Endothelial cell of umbilical vein (primary cell): ENCODE measurements at places on chromosomes 1 and 21. TPM values are rescaled to one million over a fixed set of nuclear protein-coding genes. Genes with fewer than 3 reads are reported as not detected.

S1PR1 gene
- 346 and 387 TPM in 2 replicates for polyA plus RNA-seq

AMY1C gene
- polyA plus RNA-seq = not detected in 2 replicates

OLIG1 gene
- not detected in 2 replicates for polyA plus RNA-seq

CELA3A gene
- polyA plus RNA-seq = 0.35 TPM in 1 of 2 replicates, not detected in the other

TSTD1 gene
- polyA plus RNA-seq = 39.1 and 51.6 TPM in 2 replicates

CASQ1 gene
- polyA plus RNA-seq = not detected in 2 replicates

GRCh38 chr21:27695246-27695645, 728.4 kb upstream of the ADAMTS5 start:
- no peak for DNase-seq
- no peak overlapping the region for H3K4me3 ChIP-seq
- no peaks in the 10 kb centered on the region for H3K4me1 ChIP-seq
- no peaks in the 10 kb centered on the region for H3K27me3 ChIP-seq
- H3K36me3 ChIP-seq = no peaks in the 10 kb centered on the region

DNA sequence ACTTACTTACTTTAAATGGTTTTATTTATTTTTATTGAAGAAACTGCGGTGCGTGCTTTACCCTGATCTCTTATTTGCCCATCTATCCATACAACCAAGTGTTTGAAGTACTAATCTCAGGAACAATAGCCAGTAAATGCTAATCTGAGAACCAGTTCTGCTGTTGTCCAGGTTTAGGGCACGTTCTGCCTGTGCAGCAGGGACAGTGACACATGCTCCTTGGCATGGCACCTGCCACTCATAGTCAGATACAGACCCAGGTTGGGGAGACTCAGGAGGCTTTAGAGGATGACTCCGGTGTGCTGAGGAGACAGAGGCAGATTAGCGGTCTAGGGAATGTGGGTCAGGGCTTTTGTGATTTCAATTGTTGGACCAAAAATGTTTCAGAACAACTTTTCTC, 83.6 kb downstream of the NRIP1 start:
- H3K4me3 ChIP-seq = no peak overlapping the region
- no peak overlapping the region for H3K27ac ChIP-seq
- no peaks in the 10 kb centered on the region for H3K36me3 ChIP-seq
- no peaks in the 10 kb centered on the region for H3K4me1 ChIP-seq
- no peaks in the 10 kb centered on the region for H3K27me3 ChIP-seq
- DNase-seq = no peak

DNA sequence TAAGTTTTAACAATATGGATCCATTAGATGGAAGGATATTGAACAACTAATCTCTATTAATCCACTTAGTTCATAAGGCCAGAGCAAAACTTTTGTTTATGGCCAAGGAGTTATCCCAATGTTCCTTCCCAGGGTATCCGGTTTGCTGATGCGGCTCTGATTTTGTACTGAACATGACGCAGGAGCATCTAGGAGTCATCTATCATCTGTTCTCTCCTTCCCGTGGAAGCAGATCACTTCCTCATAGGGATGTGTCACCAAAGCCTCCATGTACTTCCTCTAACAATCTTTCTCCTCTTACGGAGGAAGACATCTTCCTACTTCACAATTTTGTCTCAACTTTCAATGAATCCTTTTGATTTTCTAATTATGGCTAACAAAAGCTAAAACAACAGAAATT, 206.6 kb downstream of the APP start:
- DNase-seq = peak; percentile 93
- no peaks in the 10 kb centered on the region for H3K27me3 ChIP-seq
- H3K4me1 ChIP-seq = peaks cover 76% of the 10 kb centered on the region
- peak overlapping the region; percentile 99 for H3K27ac ChIP-seq

DNA sequence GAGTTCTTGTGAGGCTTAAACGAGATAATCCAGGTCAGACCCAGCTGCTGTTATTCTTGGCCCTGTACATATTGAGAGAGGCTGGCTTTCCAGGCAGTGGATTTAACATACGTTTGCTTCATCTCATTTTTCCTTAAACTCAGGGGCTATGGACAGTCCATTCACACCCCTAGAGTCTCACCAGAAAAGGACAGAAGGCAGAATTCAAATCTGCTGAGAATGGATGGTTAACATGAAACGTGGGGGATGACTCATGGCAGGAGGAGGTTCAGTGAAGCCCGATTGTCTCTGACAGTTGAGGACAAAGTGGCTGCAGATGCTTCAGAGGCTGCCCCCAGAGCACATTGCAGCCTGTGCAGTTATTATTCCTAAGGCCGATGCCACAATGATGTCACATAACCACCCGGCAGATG, 39.5 kb downstream of the TGFB2 start:
- peaks cover 22% of the 10 kb centered on the region for H3K4me1 ChIP-seq
- H3K27ac ChIP-seq = peak overlapping the region; percentile 38
- H3K36me3 ChIP-seq = no peaks in the 10 kb centered on the region
- H3K27me3 ChIP-seq = no peaks in the 10 kb centered on the region

DNA sequence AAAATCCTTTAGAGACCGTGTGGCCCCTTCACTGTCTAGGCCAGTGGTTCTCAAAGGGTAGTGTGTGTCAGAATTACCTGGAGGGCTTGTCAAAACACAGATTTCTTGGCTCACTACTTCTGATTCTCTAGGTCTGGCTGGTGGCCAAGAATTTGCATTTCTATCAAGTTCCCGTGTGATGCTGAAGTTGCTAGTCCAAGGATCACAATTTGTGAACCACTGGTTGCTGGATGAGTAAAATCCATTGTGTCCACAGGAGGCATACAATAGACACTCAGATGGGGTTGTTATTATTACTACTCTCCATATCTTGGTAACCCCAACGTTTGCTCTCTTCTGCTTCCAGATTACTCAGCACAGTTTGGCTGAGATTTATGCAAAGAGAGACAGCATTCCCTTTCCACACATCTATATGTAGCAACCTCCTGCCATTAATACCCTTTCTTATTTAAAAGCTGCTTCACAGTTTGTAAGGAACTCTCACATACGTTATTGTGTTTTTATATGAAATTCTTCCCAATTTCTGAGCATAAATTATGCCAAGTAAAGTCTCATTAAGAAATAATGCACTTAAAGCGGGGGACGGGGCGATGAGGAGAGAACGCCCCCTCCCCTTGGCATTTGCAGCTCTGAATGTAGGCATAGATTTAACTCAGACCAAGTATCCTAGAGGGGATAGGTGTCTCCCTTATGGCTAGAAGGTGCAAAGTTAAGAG, 720 bp upstream of the TMCC2 start:
- H3K27ac ChIP-seq = no peak overlapping the region
- peaks cover 17% of the 10 kb centered on the region for H3K4me1 ChIP-seq
- no peaks in the 10 kb centered on the region for H3K36me3 ChIP-seq
- DNase-seq = peak; percentile 37
- peak overlapping the region; percentile 60 for H3K4me3 ChIP-seq

- H3K36me3 ChIP-seq = peaks cover 2% of the 10 kb centered on the region
- DNase-seq = peak; percentile 29
- H3K4me1 ChIP-seq = peaks cover 19% of the 10 kb centered on the region
- H3K27ac ChIP-seq = no peak overlapping the region
- H3K27me3 ChIP-seq = no peaks in the 10 kb centered on the region
- no peak overlapping the region for H3K4me3 ChIP-seq
These were observed 1.6 kb downstream of the GNPAT start for GRCh38 chr1:231242516-231243198.

DNA sequence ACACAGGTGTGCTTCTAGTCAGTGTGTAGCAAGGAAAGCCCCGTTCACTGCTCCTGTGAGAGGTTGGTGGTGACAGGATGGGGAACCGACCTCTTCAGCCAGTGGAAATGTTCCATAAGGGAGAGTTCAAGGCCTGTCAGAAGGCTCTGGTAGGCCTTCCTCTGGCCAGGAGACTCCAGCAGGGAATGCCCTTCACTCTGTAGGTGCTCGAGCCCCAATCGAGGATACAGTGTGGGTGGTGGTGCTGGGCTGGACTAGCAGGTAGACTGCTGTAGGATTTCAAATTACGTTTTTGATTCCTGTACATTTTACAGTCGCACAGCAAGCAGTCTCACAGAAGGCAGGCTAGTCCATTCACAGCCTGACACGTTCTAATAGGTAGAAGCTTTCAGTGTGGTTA, 37.8 kb downstream of the NCF2 start:
- DNase-seq = no peak
- H3K4me1 ChIP-seq = peaks cover 6% of the 10 kb centered on the region
- H3K27me3 ChIP-seq = no peaks in the 10 kb centered on the region
- no peak overlapping the region for H3K27ac ChIP-seq
- no peak overlapping the region for H3K4me3 ChIP-seq
